Natural killer cell treated with Interleukin-12 subunit alpha and Interleukin-12 subunit beta and Interleukin-15 and Interleukin-18, amount 100 ng/mL, for 72 hours (primary cell): ENCODE measurements at places on chromosomes 7 and 10. TPM values are rescaled to one million over a fixed set of nuclear protein-coding genes. Genes with fewer than 3 reads are reported as not detected.

DNA sequence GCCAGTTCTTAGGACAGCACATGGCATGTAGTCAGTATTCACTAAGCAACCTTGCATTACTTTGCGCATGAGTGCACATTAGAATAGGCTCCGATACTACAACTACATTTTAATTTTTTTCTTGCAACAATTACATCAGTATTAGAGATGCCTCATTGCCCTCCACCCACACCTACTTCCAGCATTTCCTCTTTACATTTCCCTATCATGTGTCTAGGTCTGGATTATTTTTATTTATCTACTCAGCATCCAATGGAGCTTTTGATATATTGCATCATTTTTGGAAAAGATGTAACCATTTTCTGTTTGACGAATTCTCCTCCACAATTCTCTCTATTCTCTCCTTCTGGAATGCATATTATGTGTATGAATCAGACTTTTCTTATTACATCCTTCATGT lies 258.2 kb upstream of the GLI3 start:
- no peak for DNase-seq

GRCh38 chr7:107069457-107069856 lies 25.0 kb downstream of the PRKAR2B start:
- no peak for DNase-seq

DNA sequence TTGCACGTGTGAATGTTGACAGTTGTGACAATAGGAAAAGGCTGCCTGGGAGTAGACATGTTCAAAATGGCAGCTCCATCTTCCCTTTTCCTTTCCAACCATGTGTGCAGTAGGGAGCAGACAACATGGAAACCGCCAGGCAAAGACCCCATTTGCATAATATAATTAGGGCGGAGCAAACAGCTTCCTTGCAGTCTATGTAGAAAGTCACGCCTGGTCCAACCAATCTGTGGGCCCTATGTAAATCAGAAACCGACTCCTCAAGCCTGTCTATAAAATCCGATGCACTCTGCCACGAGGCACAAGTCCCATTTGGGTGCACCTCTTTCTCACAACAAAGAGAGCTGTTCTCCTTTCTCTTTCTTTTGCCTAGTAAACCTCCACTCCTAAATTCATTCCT lies 19.6 kb downstream of the NEBL start:
- no peak for DNase-seq

DNA sequence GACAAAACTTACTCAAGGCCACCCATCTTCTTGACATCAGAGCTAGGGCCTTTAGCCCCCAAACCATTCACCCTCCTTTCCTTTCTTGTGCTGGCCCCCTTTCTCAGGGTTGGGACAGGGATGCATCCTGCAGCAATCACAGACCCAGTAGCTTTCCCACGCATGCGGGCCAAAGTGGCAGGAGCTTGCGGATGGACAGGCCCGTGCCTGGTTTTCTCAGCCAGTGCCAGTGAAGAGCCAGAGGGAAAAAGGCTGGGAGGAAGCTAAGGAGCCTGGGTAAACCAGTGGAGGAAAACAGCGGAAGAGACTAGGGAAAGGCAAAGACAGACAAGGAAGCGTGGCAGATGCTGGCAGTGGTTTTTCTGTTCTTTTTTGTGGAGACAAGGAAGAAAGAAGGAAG lies 5.1 kb upstream of the BLNK start:
- DNase-seq, result no peak

DNA sequence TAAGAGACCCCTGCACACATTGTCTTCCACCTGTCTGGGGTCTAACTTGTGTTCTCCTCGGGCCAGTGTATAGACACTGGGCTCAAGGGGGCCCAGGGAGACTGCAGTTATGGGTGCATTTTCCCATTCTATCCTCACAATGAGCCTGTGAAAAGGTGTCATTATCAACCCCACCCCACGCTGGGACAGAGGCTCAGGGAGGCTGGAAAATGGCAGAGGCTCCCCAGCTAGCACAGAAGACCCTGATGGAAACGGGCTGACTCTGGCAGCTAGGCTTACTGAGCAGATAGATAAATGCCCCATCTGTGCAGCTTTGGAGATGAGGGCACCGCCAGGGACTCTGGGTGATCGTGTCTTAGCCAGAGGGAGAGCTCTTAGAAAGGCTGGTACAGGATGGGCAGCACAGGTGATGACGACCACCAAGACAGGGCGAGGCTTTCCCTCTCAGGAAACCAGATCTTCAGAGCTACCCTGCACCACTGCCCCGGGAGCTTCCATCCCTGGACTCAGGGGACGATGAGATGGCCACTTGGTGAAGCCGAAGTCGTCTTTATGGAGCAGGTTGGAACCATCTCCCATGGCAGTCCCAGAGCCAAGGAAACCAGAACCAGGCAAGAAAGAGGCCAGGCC lies 58.2 kb upstream of the CHST15 start:
- DNase-seq, result no peak

CALML3 gene
- not detected for total RNA-seq
